Mammary epithelial cell (primary cell): ENCODE measurements at places on chromosomes 4 and X. TPM values are rescaled to one million over a fixed set of nuclear protein-coding genes. Genes with fewer than 3 reads are reported as not detected.

Gene GAGE12E
- polyA plus RNA-seq, result not detected

Gene SPATA4
- 0.06 TPM for polyA plus RNA-seq

Gene NXF2B
- not detected for polyA plus RNA-seq

Gene RHOXF2
- polyA plus RNA-seq, result not detected

Gene MAMLD1
- 1.9 TPM for polyA plus RNA-seq

Gene STEEP1
- polyA plus RNA-seq, result 12.4 TPM

Gene STARD8
- 0.19 TPM for polyA plus RNA-seq

Gene MAOA
- 26.0 TPM for polyA plus RNA-seq

Gene CBLL2
- polyA plus RNA-seq, result not detected

Gene CDS1
- 18.2 TPM for polyA plus RNA-seq

Gene SLC25A43
- 19.4 TPM for polyA plus RNA-seq

Gene UGT2B15
- polyA plus RNA-seq, result not detected

Gene RAB33A
- 0.24 TPM for polyA plus RNA-seq

Gene LRAT
- 9.9 TPM for polyA plus RNA-seq

Gene GAGE12H
- not detected for polyA plus RNA-seq

Gene SATL1
- not detected for polyA plus RNA-seq

Gene NDNF
- not detected for polyA plus RNA-seq

Gene PDLIM5
- 160 TPM for polyA plus RNA-seq

Gene CSAG1
- not detected for polyA plus RNA-seq

Gene PORCN
- polyA plus RNA-seq, result 86.4 TPM

Gene SNCA
- 63.3 TPM for polyA plus RNA-seq

Gene AGTR2
- polyA plus RNA-seq, result not detected

Gene GIMD1
- polyA plus RNA-seq, result not detected

Gene ART3
- 0.24 TPM for polyA plus RNA-seq

Gene PPEF1
- polyA plus RNA-seq, result not detected

Gene MAGEA12
- not detected for polyA plus RNA-seq

Gene MAGEE2
- polyA plus RNA-seq, result not detected

Gene SH3TC1
- 37.7 TPM for polyA plus RNA-seq

Gene NAP1L2
- polyA plus RNA-seq, result 1.1 TPM

Gene KLHL15
- 2.5 TPM for polyA plus RNA-seq

Gene MID1
- polyA plus RNA-seq, result 15.9 TPM

Gene TMPRSS11B
- not detected for polyA plus RNA-seq

Gene NXF3
- 0.22 TPM for polyA plus RNA-seq

Gene ASB12
- polyA plus RNA-seq, result 0.06 TPM

Gene RAB39B
- polyA plus RNA-seq, result 0.60 TPM

Gene OTC
- not detected for polyA plus RNA-seq

Gene GRID2
- not detected for polyA plus RNA-seq

Gene ABLIM2
- 0.87 TPM for polyA plus RNA-seq

Gene DCAF12L2
- not detected for polyA plus RNA-seq

Gene RBMXL3
- polyA plus RNA-seq, result not detected

Gene PFKFB1
- 0.18 TPM for polyA plus RNA-seq

Gene PRDX4
- polyA plus RNA-seq, result 78.2 TPM

Gene SLC38A5
- polyA plus RNA-seq, result 2.1 TPM

Gene FRG2
- polyA plus RNA-seq, result not detected

Gene ARR3
- polyA plus RNA-seq, result not detected

Gene MAGEC1
- polyA plus RNA-seq, result not detected

Gene ZMAT1
- polyA plus RNA-seq, result not detected

Gene BCORL1
- 1.1 TPM for polyA plus RNA-seq

Gene TENM3
- polyA plus RNA-seq, result 24.5 TPM

Gene SYP
- 0.09 TPM for polyA plus RNA-seq

Gene DIPK2B
- polyA plus RNA-seq, result not detected
